Caki2 (cell line): ENCODE measurements at places on chromosomes 1 and 21. TPM values are rescaled to one million over a fixed set of nuclear protein-coding genes. Genes with fewer than 3 reads are reported as not detected.

PIGP gene
- total RNA-seq: 78.5 and 83.9 TPM in 2 replicates

GNG4 gene
- total RNA-seq: 1.3 and 3.0 TPM in 2 replicates

ST3GAL3 gene
- 18.0 and 28.2 TPM in 2 replicates for total RNA-seq

GRCh38 chr1:234899041-234899729 lies 229.5 kb downstream of the TOMM20 start:
- DNase-seq: no peak

DNA sequence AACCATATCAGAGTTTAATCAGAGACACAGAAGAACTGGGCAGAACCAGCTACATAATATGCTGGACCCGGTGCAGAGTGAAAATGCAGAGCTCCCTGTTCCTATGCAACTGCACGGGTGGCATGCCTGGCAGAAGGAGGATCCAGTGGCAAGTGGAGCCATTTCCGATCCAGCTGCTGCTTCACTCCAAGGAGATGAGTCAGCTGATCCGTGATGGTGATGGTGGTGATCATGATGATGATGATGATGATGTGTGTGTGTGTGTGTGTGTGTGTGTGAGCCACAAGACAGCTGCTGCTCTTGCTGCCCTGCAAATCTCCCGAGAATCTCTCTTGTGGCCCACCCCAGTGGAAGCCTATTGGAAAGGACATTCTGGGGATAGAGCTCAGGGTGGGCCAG lies 133.0 kb downstream of the URB2 start:
- no peak for DNase-seq

GRCh38 chr1:197776351-197777105 lies 1.2 kb upstream of the DENND1B start:
- DNase-seq: peak; percentile 30

DNA sequence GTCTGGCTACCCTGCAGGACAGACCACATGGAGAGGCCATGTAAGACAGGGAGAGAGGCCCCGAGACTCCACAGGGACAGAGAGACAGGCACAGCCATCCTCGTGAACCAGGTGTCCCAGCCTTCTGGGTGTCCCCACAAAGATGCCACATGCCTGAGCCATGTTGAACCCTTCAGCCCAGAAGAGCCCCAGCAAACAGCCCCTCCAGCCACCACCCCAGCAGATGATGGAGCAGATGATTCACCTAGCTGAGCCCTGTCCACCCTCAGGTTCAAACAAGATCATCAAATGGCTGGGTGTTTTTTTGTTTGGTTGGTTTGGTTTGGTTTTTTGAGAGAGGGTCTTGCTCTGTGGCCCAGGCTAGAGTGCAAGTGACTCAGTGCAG lies 78.7 kb downstream of the DHRS3 start:
- no peak for DNase-seq

DNA sequence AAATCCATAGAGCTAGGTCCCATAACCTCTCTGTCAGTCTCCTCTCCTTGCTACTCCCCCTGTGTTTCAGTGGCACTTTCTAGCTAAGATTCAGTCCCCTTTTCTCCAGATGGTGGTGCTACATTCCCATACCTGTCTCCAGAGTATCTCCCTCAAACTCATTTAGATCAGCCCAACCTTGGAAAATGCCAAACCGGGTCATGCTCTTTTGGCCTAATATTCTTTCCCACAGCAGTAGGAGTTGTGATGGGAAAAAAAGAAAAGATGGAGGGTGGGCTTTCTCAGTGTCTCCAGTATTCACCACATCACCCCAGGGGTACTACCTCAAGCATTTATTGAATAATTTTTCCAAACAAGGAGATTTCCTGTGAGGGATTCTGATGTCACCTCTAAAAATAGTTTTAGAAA lies 3.2 kb upstream of the RXFP4 start:
- DNase-seq: peak; percentile 65

DNA sequence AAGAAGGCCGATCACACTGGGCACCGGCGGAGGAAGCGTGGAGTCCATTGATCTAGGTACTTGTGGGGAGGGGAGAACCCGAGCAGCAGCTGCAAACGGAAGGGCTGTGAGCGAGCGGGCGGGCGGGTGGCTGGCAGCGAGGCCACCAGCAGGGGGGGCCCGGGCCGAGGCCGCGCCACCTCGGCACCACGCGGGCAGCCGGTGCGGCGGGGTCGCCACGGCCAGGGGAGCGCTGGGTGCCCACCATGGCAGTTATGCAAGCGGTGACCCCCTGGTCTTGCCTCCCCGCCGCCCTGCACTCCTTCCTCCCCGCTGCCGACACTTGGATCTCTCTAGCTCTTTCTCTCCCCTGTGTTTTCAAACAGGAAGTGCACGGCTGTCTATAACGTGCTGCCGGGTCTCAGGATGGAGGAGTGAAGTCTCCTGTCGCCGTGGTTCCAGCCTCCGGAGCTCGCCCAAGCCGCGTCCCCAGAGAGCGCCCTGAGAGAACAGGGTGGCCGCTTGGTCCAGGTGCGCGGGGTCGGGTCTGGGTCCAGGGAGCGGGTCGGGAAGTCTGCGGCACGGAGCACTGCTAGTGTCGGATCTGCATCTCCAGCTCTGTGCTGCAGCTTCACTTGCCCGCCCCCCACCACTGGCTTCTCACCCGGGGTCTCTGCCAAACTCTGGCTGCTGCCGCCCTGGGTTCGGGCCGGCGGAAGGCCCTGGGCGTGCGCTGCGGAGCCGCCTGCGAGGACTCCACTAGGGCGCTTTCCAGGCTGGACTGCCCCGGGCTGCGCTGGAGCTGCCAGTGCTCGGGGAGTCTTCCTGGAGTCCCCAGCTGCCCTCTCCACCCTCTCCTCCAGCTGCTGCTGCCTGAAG lies 22.7 kb downstream of the LRRC8D start:
- peak; percentile 78 for DNase-seq
